CD4-positive, alpha-beta T cell treated with Interleukin-1 beta for 1 hour (primary cell): ENCODE measurements at places on chromosomes 7 and 10.

DNA sequence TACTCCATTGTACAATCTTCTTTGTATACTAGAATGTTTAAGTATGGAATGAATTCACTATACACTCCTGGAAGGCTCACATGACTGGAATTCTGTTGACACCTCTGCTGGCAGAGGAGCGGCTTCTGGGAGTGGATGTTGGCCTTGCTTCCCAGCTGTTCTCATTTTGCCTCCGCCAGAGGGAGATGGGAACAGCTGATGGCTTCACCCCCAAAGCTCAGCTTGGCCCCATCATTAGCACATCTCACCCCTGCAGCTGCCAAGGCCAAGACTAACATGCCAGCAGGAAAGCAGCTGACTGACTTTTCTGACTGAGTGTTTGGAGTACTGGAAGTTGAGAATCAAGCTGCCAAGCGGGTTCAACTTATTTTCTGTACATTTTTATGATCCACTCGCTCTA is 15.1 kb downstream of the ADAM12 start:
- DNase-seq, result no peak

DNA sequence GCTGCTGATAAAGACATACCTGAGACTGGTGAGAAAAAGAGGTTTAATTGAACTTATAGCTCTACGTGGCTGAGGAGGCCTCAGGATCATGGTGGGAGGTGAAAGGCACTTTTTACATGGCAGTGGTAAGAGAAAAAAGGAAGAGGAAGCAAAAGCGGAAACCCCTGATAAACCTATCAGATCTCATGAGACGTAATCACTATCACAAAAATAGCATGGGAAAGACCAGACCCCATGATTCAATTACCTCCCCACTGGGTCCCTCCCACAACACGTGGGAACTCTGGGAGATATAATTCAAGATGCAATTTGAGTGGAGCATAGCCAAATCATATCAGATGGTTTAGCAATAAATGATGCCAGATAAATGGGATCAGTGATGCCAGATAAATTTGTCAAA is 892.0 kb upstream of the CELF2 start:
- no peak for DNase-seq

- peak; percentile 92 for DNase-seq
Measured at GRCh38 chr7:2558629-2559282, at the start of gene IQCE. TSS of gene IQCE (plus strand) at chr7:2558979. CDS start at chr7:2559182, 203 bp downstream.

GRCh38 chr10:95987685-95988426 is 55.5 kb upstream of the CCNJ start:
- no peak for DNase-seq

GRCh38 chr7:133583545-133584171 is 330.8 kb downstream of the EXOC4 start:
- DNase-seq, result no peak

GRCh38 chr10:131845505-131846239 is 55.1 kb upstream of the PPP2R2D start:
- DNase-seq, result no peak

GRCh38 chr10:75245354-75246250 is 9.8 kb upstream of the COMTD1 start:
- no peak for DNase-seq

- no peak for DNase-seq
Measured at GRCh38 chr10:14399641-14400040, 68.9 kb upstream of the FRMD4A start.

DNA sequence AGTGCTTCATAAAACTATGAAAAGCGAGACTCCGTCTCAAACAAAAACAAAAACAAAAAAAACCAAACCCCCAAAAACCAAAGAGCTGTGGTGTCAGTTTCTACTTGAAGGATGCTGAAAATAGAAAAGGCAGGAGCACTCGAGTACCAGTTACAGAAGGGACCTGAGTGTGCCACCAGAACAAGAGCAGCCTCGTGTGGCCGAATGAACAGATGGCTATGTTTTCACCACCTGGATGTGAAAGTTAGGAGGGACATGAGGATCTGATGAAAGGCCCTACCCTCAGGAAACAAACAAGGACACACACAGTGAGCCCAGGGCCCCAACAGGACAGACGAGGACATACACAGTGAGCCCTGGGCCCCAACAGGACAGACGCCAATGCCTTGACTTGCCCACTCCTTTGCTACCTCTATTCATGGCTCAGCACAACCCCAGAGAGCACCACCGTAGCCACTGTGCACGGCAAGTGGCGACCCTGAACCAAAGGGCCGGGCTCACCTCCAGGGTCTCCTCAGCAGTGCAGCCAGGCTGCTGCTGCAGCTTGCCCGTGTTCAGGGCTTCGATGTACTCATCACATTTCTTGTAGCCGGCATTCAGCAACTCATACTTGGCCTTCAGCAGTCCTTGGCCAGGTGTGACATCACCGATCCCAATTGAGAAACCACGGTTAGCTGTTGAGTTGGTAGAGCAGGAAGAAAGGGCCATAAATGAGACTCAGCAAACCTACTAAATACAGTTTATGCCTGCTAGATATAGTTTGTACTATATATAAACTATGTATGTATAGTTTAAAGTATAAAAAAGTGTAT is 24.9 kb downstream of the POLR3A start:
- no peak for DNase-seq

DNA sequence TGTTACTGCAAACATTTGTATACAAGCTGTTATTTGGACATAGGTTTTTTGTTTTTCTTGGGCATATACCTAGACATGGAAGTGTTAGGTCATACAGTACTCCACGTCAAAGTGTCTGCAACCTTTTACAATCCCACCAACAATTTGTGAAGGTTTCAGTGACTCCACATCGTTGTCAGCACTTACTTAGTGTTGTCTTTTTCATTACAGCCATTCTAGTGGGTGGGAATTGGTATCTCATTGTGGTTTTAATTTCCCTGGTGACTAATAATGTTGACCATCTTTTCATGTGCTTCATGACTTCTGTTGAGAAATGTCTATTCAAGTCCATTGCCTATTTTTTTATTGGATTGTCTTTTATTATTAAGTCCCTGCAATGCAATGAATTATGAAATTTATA is 95.0 kb downstream of the UBE3C start:
- no peak for DNase-seq
